Choroid plexus epithelial cell (primary cell): ENCODE measurements at places on chromosomes 11 and 22.
A peak's percentile ranks its signal among the peaks of the same experiment; 100 is the strongest.

- DNase-seq: no peak
Observed at GRCh38 chr11:72523991-72524390, 89.7 kb upstream of the CLPB start.

GRCh38 chr11:68012843-68013610, 2.9 kb downstream of the ALDH3B1 start:
- DNase-seq: peak; percentile 98

DNA sequence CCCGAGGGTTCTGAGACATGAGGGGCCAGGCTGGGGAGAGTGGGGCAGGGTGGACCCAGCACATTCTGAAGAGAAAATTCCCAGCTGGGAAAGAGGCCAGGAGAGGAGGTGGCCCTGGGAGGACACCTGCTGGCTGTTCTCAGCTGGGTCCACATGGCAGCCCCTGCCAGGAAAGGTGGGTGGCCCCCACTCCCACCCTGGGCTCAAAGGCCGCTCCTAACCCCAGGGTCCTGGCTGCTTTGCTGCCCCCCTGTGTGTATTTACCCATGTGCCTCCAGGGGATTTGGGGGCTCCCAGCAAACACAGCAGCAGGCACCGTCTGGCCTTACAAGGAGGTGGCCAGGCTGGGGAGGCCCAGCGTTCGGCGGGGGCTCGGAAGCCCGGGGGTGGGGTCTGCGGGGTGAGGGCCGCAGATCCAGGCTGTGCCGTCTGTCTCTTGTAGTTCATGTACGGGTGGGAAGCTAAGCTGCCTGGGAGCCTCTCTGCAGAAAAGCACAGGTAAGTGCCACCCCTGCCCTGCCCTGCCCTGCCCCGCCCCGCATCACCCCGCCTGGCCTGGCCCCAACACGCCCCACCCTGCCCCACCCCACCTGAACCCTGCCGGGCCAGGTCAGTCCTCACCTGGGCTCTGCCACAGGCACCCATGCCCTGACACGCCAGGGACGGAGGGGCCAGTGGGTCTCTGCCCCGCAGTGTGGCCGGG, 10.6 kb downstream of the MUC5B start:
- no peak for DNase-seq

- no peak for DNase-seq
Observed at GRCh38 chr22:20884454-20884853, 25.6 kb downstream of the SNAP29 start.

- no peak for DNase-seq
Observed at GRCh38 chr11:22349491-22349890, 11.3 kb downstream of the SLC17A6 start.

DNA sequence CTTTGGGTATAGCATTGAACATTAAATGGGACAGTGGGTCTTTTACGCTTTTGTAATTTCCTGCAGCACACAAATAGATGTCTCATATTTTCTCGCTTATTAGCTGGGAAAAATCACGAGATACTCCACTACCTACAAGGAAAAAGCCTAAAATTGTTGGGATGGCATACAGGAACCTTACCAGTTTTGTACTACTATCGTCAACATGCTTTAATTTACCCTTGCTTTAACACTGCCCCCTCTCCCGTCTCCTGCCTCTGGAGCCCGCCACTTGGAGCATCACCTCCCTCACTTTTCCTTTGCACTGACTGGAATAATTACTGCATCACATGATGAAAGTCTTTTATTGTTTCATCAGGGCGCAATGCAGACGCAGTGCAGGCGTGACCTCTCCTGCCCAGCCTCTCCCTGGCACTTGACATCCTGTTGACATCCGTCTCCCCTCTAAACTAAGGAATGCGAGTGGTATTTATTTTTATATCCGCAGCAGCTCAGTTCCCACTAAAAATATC, 1.0 kb upstream of the FNBP4 start:
- peak; percentile 83 for DNase-seq

DNA sequence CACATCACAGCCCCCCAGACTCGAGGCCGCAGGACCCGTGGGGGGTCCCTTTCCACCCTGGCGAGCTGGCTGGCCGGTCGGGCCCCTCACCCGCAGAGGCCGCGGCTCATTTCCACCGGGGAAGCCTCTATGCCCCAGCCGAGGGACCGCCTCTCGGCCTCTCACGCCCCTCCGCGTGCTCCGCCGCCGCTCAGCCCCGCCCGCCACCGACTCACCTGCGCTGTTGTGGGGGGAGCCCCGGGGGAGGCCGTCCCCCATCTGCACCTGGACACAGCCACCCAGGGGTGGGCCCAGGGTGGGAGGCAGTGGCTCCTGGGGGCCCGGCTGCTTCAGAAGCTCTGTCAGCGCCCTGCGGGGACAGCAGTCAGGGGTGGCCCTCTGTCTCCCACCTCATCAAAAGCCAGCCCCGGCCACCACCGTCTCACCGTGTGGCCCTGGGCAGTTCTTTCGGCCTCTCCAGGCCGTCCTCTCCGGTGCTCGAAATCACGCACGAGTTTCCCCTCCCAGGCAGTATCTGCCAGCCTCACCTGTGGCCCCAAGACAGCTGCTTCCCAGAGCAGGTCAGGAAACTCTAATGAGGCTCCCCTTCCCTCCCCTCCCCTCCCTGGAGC, 3.8 kb downstream of the SHISA8 start:
- no peak for DNase-seq

DNA sequence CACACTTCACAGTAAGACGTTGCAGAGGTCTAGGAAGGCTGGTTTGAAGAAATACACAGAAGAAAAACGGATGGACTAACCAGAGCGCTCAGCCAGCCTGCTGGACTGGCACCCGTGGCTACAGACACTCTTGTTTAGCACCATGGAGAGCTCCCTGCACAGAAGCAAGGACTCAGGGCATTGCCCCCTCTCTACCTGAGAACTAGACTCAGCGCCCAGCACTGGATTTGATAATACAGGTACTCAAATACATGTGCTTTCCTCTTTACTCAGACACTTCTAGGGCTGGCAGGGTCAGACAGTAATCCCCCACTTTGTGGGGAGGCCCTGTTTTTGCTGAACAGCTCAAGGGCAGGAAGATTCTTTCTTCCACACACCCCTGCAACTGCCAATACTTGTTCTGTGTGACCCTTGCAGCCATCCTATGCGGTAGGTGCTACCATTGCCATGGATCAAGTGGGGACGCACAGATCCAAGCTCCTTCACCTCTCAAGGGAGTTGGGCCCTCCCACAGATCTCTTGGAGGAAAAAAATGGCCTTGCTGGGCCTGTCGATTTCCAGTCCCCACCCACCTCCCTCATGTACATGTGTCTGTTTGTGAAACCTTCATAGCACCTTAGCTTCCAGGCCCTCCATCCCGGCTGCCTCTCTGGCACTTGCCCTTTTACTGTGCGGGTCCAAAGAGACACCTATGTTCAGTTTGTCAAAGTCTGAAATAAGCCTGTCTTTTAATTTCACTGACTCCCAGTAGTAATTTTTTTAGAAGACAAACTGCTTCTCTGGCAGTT, 5.1 kb upstream of the P2RX6 start:
- DNase-seq: peak; percentile 58
